ENCODE measurements at places on chromosomes 3 and 15. TPM values are rescaled to one million over a fixed set of nuclear protein-coding genes. Genes with fewer than 3 reads are reported as not detected.

Gene GOLIM4
- total RNA-seq = 34.4 TPM

Gene ZNF774
- 0.87 TPM for total RNA-seq

Gene ITIH3
- not detected for total RNA-seq

Gene BNC1
- total RNA-seq = 1.5 TPM

Gene MESP2
- not detected for total RNA-seq

Measured in mammary microvascular endothelial cell (primary cell).